Endothelial cell of coronary artery (primary cell): ENCODE measurements at places on chromosomes 6 and 20. TPM values are rescaled to one million over a fixed set of nuclear protein-coding genes. Genes with fewer than 3 reads are reported as not detected.

CLIC1 gene
- total RNA-seq = 714 and 927 TPM in 2 replicates

RNF182 gene
- total RNA-seq = under 0.01 TPM in 2 replicates

TFAP2B gene
- total RNA-seq = not detected in 2 replicates

ANKEF1 gene
- total RNA-seq = 2.1 and 2.4 TPM in 2 replicates

MTO1 gene
- 19.2 and 27.9 TPM in 2 replicates for total RNA-seq

SLC22A2 gene
- under 0.01 TPM in 1 of 2 replicates, not detected in the other for total RNA-seq

BHLHE23 gene
- not detected in 2 replicates for total RNA-seq

USP49 gene
- total RNA-seq = 1.7 and 2.8 TPM in 2 replicates

TP53TG5 gene
- total RNA-seq = not detected in 2 replicates

SLCO4A1 gene
- 3.1 and 3.8 TPM in 2 replicates for total RNA-seq

ATP6V1G2 gene
- total RNA-seq = 0.36 and 0.66 TPM in 2 replicates

OR2B6 gene
- not detected in 2 replicates for total RNA-seq

PRPH2 gene
- under 0.01 and 0.19 TPM in 2 replicates for total RNA-seq

NAPB gene
- 5.8 and 11.1 TPM in 2 replicates for total RNA-seq

TRAPPC3L gene
- total RNA-seq = 0.09 TPM in 2 replicates

PROCR gene
- 309 and 609 TPM in 2 replicates for total RNA-seq

GNAS-AS1 gene
- total RNA-seq = 0.27 and 0.85 TPM in 2 replicates

IL17A gene
- total RNA-seq = not detected in 2 replicates

GJA10 gene
- total RNA-seq = not detected in 2 replicates

MYH7B gene
- under 0.01 TPM in 1 of 2 replicates, not detected in the other for total RNA-seq

MYLK2 gene
- total RNA-seq = 0.36 and 1.1 TPM in 2 replicates

PAK5 gene
- not detected in 2 replicates for total RNA-seq

FAM217A gene
- not detected in 2 replicates for total RNA-seq

GTF3C6 gene
- 44.6 and 61.3 TPM in 2 replicates for total RNA-seq

PNISR gene
- 37.0 and 61.4 TPM in 2 replicates for total RNA-seq

CD109 gene
- total RNA-seq = 12.9 and 15.4 TPM in 2 replicates

DEFB132 gene
- total RNA-seq = not detected in 2 replicates

CST4 gene
- total RNA-seq = not detected in 2 replicates

PRSS16 gene
- not detected in 2 replicates for total RNA-seq

MPC1 gene
- total RNA-seq = 15.4 and 21.5 TPM in 2 replicates

THEMIS gene
- not detected in 2 replicates for total RNA-seq

CDH4 gene
- total RNA-seq = 3.4 and 4.3 TPM in 2 replicates

SAPCD1 gene
- 0.81 and 1.3 TPM in 2 replicates for total RNA-seq

CCN2 gene
- 276 and 808 TPM in 2 replicates for total RNA-seq

ACSS1 gene
- 6.1 and 8.7 TPM in 2 replicates for total RNA-seq

FAM184A gene
- 0.18 and 0.19 TPM in 2 replicates for total RNA-seq

DCBLD1 gene
- total RNA-seq = 37.0 and 37.7 TPM in 2 replicates

NR2E1 gene
- total RNA-seq = not detected in 2 replicates

TMEM200A gene
- 0.38 and 1.4 TPM in 2 replicates for total RNA-seq

MOXD1 gene
- 0.09 TPM in 1 of 2 replicates, not detected in the other for total RNA-seq

RSPH9 gene
- total RNA-seq = 0.09 and 0.19 TPM in 2 replicates

GPX5 gene
- not detected in 2 replicates for total RNA-seq

ELOVL2 gene
- total RNA-seq = not detected in 2 replicates

TMEM170B gene
- total RNA-seq = 1.1 and 1.2 TPM in 2 replicates

SIGLEC1 gene
- not detected in 2 replicates for total RNA-seq

ABHD12 gene
- 20.2 and 29.2 TPM in 2 replicates for total RNA-seq

VNN1 gene
- under 0.01 TPM in 1 of 2 replicates, not detected in the other for total RNA-seq

SLC12A5 gene
- 0.19 and 0.63 TPM in 2 replicates for total RNA-seq

WFDC5 gene
- not detected in 2 replicates for total RNA-seq

NOTCH4 gene
- 50.7 and 60.4 TPM in 2 replicates for total RNA-seq

DOK5 gene
- 0.36 and 1.2 TPM in 2 replicates for total RNA-seq

DLK2 gene
- 0.09 and 0.28 TPM in 2 replicates for total RNA-seq

SLC17A9 gene
- 6.6 and 13.8 TPM in 2 replicates for total RNA-seq

TRIM10 gene
- not detected in 2 replicates for total RNA-seq

COL9A1 gene
- total RNA-seq = not detected in 2 replicates
